GM18507 (cell line): ENCODE measurements at places on chromosomes 2 and 18.

DNA sequence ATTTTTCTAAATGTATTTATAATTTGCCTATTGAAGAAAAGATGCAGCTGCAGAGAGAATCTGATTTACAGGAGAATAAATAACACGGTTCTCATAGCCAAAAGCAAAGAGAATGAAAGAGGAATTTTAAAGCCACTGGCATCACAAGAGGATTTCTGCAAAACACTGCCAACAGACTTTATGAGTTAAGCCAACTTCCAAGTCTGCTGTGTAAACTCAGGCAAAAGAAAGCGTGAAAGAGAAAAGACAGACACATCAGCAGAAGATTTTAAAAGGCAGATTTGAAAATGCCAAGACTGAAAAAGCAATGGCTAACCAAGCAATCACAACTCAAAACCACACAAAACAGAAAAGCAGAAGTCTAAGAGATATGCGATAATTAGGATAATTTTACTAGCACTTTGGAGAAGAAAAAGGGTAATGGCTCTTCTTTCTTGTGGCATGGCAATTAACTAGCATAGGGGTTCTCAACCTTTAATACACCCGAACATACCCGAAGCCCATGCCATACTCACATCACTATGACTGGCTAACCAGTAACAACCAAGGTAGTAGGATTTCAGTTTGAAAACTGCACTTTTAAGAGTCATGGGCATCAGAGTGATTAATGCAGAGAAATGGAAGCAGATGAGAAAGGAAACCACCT lies 4.9 kb downstream of the DARS1 start:
- DNase-seq: no peak

DNA sequence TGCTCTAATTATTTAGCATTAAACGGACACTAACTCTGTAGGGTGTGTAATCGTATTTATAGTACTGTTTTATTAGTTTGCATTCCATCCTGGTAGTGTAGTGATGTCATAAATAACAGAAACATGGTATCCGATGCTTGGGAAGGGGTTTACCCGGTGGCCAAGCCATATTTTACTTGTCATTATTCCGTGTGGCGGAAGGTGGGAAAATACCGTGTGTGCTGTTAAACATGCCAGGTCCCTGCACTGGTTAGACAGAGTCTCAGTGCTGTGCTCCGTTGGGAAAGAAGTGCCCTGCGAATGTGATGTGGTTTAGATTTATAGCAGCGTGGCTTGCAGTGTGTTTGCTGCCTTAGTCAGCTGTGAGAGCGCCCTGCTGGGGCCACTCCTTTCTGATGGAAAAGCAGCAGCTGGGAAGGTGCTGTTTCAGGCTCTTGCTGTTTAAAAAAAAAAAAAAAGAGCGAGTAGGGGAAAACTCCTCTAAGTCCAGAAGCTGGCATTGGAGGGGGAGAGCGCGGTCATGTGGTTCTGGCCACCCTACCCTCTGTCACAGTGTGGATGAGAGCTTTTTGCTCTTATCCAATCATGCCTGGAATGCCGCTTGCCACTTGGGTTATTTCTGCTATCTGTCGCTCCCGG lies 211.0 kb downstream of the NEDD4L start:
- no peak for DNase-seq

DNA sequence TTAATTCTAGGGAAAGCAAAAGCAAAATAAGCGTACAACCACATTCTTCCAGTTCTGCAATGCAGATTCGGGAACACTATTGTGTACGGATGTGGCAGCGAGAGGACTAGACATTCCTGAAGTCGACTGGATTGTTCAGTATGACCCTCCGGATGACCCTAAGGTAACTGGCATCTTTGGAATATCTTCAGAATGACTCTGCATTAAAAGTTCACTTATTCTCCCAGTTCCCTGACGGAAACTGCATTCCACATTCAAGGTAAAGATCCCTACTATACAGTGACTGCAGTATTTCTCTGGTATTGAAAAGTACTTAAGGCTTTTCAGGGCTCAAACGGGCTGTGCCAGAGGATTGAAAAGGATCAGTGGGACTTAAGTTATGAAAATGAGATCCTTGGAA lies 10.9 kb downstream of the DDX18 start:
- no peak for DNase-seq

GRCh38 chr2:14761118-14761517 lies 128.6 kb downstream of the LRATD1 start:
- DNase-seq: no peak

GRCh38 chr2:232893834-232894233 lies 23.8 kb downstream of the SNORC start:
- DNase-seq: no peak

DNA sequence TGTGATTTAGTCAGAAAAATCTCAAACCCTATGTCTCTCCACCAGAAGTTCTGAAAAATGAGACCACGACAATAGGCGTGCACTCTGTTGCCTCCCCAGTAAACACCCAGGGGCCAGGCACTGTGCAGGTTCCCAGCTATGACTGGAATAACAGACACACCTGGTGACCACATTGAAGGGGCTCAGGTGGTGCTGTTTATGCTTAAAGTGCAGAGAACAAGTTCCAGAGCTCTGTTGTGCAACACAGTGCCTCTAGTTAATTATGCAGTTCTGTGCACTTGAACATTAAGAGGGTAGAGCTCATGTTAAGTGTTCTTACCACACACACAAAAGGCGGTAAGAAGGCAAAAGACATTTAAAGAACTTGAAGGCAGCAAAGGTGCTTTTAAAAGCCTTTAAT lies 52.6 kb upstream of the AFF3 start:
- DNase-seq: no peak

DNA sequence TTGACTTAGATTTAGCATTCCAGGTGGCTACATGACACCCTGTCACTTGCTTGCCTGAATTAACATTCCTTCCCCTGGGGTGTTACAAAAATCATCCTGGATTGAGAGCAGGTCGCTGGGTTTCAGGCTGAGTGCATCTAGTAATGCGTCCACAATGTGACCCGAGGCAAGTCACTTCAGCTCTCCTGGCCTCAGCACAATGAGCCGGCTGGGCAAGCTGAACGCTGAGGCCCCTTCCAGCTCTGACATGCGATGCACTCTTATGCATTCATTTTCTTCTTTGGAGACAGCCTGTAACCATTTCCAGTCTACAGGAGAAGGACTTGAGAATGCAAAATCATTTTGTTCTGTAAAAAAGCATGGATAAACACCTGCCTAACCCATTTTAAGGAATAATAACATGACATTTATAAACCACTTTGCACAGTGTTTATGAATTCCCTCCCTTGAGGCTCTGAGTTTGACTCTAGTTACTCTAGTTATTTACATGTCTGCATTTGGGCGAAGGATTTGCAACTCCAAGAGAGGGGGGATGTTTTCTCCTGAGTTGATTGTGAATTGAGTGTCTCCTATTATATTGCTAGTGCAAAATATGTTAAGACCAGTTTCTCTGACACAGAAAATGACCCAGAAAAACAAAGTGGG lies 63.0 kb upstream of the CPO start:
- DNase-seq: no peak

DNA sequence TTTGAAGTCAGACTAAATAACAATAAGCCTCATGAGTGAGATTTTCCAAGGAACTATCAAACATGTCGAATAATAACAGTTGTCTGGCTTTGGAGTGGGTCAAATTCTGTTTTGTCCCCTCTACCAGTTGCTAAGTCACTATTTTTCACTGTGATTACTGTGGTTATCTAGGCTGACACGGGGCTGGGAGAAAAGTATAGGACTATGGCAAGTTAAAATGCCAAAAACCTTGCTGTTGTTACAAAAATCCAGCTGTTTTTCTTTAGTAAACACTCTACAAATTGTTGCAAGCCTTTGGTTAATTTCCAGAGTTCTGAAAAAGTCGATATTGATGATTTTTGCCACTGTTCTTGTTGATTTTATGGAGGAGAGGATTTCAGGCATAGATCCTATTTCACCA lies 1.5 kb downstream of the CFAP210 start:
- no peak for DNase-seq

DNA sequence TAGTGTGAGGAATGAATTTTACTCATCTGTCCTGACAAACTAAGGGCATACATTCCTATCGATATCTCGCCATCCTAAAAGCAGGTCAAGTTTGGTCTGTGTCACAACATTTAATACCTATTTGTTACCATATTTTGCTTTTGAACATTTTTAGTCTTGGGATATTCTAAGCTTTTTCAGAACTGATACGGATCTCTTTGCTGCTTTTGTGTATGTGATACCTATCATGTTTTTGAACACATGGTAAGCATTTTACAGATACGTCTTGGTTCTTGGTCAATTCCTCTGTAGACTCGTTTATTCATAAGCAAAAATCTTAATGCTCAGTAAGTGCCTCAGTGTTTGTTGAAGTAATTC lies 592 bp downstream of the ZNF397 start:
- DNase-seq: no peak

DNA sequence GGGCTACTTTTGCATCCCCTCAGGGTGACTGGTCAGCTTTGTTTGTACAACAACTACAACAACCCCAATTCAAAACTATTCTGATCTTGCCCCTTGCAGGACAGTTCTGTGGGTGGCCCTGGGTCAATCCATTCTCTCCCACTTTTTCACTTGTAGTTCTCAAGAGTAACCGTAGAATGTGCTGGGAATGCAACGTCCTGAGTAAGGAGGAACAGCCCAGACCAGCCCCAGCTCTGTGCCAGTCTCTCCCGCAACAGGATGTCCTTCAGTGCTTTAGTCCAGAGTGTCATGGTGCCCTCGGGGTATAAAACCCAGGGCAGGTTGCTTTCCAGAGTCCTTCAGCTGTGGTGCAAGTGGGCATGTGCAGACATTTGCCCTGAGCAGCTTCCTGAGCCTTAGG lies 22.1 kb upstream of the TEX51 start:
- DNase-seq: no peak

GRCh38 chr2:151287513-151288250 lies 1.8 kb downstream of the NMI start:
- DNase-seq: no peak

DNA sequence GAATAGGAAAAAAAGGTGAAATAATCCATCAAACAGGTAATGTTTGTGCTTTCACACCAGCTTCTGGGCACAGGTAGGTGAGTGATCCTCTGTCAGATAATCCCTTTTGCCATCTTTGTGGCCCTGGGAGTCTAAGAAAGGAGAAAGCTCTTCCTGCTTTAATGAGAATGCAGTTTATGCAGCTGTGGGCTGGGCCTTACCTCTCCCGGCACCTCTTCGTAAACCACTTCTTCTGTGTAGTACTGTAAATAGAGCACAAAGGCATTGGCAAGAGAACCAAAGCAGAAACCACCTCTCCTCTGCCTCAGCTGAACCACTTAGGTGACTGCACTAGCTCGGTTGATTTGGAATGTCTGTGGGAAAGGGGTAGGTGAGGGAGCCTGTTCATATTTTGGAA lies 4.9 kb downstream of the NEB start:
- DNase-seq: no peak

DNA sequence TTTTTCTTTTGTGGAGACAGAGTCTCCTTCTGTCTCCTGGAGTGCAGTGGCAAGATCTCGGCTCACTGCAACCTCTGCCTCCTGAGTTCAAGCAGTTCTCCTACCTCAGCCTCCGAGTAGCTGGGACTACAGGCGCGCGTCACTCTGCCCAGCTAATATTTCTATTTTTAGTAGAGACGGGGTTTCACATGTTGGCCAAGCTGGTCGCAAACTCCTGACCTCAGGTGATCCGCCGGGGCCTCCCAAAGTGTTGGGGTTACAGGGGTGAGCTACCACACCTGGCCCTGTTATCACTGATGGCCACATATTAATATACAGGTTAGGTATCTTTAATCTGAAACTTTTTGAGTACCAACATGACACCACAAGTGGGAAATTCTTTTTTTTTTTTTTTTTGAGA lies 3.4 kb downstream of the MRPL35 start:
- no peak for DNase-seq

GRCh38 chr2:150101947-150102346 lies 385.5 kb downstream of the RND3 start:
- no peak for DNase-seq

- no peak for DNase-seq
Measured at GRCh38 chr2:238974081-238974480, 126.2 kb downstream of the TWIST2 start.

DNA sequence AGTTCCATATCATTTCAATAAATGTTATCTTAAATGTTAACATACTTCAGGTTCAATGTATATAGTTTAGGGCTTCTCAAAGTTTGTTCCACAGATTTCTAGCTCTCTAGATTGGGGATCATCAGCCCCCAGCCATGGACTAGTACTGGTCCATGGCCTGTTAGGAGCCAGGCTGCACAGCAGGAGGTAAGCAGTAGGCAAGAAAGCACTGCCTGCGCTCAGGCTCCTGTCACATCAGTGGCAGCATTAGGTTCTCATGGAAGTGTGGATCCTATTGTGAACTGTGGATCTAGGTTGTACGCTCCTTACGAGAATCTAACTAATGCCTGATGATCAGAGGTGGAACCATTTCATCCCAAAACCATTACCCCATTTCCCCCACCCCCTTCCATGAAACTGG lies 531.1 kb downstream of the PARD3B start:
- DNase-seq: no peak

- DNase-seq: no peak
Measured at GRCh38 chr18:47791461-47791985, 138.9 kb downstream of the SMAD2 start.

DNA sequence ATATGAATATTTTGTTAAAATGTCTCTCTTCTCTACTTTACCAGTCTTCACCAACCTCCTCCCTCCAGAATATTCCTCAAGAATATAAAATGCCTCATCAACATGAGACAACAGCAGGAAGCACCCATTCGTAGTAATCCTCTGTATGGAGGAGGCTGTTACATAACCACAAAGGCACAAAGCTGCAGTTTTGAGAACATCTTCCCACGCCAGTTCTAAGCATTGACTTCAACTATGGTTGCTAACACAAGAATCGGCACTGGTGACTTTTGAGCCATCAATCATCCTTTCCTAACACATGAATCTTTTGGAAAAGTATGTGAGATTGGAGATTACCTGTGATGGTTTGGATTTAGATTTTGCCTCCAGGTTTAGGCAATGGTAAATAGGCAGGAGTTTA lies 54.9 kb upstream of the CYP1B1 start:
- DNase-seq: no peak

- DNase-seq: no peak
Measured at GRCh38 chr2:9229470-9229820, 22.8 kb downstream of the ASAP2 start.

DNA sequence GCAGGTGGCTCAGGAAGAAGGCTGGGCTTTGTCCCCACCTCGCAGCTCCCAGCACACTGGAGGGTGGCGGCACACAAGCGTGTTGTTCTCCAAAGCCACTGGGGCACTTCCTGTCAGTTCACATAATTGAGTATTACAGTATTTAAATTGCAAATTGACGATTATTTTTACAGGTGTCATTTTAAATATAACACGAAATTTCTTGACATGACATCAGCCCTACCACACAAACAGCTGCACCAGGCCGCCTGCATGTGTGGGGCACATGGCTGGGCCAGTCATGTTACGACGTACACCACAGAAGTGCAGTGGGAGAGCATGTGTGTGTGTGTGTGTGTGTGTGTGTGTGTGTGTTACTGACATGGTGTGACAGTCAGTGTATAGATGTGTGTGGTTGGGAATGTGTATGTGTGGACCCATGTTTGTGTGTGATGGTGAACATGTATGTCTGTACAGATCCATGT lies 155.6 kb downstream of the TTC32 start:
- DNase-seq: no peak
